ENCODE measurements at places on chromosomes 7 and 10.

DNA sequence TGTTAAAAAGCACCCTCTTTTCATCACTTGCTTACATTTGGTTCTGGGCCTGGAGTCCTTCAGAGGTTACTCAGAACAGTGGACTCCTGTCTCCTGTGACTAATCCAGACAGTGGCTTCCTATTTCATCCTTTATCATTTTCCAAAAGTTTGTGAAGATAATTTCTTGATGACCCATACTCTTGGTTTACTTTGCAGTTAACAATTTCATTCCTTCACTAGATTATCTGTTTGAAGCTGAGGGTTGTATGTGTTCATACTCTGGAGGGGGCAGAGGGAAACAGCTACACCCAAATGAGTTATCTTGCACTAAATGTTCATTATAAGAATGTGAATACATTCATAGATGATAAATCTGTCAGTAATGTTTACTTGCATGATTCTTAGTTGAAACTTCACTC, 124.7 kb downstream of the ZNF248 start:
- DNase-seq, result no peak

DNA sequence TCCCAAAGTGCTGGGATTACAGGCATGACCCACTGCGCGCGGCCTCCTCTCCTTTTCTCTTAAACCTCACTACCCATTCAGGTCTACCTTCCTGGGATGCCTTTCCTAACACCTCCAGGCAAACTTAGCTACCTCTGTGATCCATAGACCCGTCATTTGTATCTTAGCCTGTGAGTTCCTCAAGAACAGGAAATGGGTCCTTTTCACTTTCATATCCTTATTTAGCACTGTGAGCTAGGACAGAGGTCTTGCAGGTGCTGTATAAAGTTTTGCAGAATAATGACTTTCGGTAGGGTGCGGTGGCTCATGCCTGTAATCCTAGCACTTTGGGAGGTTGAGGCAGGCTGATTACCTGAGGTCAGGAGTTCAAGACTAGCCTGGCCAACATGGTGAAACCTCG, 215.7 kb downstream of the RELN start:
- DNase-seq, result no peak

DNA sequence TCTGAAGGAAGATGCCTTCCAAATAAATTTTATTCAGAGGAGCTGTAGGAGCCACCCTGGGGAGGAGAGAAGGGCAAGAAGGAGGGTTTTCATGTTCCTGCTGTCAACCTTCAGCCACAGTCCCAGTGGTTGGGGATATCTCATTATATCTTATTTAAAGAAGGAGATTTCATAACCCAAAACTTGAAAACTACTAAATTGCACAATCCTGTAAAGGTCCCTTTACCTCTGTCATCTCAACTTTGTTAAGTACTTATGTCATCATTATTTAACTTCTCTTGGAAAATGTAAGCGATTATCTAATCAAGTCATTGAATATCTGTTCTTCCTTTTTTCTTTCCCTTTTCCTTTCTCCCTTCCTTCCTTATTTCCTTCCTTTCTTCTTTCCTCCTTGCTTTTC, 794.5 kb upstream of the IGFBP3 start:
- no peak for DNase-seq

- peak; percentile 65 for DNase-seq
Observed at GRCh38 chr10:23343591-23344240, 881 bp downstream of the C10orf67 start.
